Neural cell (in vitro differentiated cells): ENCODE measurements at places on chromosomes 11 and 22. TPM values are rescaled to one million over a fixed set of nuclear protein-coding genes. Genes with fewer than 3 reads are reported as not detected.

The ATM gene
- polyA plus RNA-seq: 74.6 and 80.0 TPM in 2 replicates

The LUZP2 gene
- polyA plus RNA-seq: 15.5 and 17.7 TPM in 2 replicates

The ACRV1 gene
- polyA plus RNA-seq: 0.52 TPM in 1 of 2 replicates, not detected in the other

The P2RY2 gene
- not detected in 2 replicates for polyA plus RNA-seq

The RBMXL2 gene
- polyA plus RNA-seq: not detected in 2 replicates

The GLB1L2 gene
- 1.6 and 4.0 TPM in 2 replicates for polyA plus RNA-seq

The CASP4 gene
- not detected in 2 replicates for polyA plus RNA-seq

The MMP3 gene
- polyA plus RNA-seq: not detected in 2 replicates

The SNX32 gene
- 12.6 and 16.0 TPM in 2 replicates for polyA plus RNA-seq

The PATE2 gene
- not detected in 2 replicates for polyA plus RNA-seq

The BRD1 gene
- 79.3 and 92.1 TPM in 2 replicates for polyA plus RNA-seq

The ADAMTS15 gene
- polyA plus RNA-seq: 1.1 TPM in 2 replicates

The NAA40 gene
- 53.6 and 66.7 TPM in 2 replicates for polyA plus RNA-seq

The XKR3 gene
- polyA plus RNA-seq: not detected in 2 replicates

The RIN1 gene
- polyA plus RNA-seq: 1.4 and 4.2 TPM in 2 replicates

The MMP12 gene
- not detected in 2 replicates for polyA plus RNA-seq

The SLC22A8 gene
- not detected in 2 replicates for polyA plus RNA-seq
